ENCODE measurements at places on chromosomes 7 and 10.
A peak's percentile ranks its signal among the peaks of the same experiment; 100 is the strongest.

DNA sequence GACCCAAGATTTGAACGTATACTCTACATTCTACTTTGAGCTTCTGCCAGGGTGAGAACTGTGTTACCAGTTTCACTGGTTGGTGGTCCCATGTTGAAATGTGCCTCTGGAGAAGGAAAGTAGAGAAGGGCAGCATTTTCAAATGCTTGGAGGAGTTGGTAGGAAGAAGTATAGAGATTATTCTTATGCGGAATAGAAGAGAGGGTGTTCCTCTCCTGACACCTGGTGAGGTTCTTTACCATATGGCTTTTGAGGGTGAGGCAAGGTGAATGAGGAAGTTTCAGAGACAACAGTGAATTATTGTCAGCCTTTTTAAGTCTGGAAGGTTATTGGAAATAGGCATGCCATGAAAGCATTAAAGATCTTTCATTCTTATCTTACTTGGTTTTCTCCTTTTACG is 34.3 kb downstream of the R3HCC1L start:
- DNase-seq: no peak

DNA sequence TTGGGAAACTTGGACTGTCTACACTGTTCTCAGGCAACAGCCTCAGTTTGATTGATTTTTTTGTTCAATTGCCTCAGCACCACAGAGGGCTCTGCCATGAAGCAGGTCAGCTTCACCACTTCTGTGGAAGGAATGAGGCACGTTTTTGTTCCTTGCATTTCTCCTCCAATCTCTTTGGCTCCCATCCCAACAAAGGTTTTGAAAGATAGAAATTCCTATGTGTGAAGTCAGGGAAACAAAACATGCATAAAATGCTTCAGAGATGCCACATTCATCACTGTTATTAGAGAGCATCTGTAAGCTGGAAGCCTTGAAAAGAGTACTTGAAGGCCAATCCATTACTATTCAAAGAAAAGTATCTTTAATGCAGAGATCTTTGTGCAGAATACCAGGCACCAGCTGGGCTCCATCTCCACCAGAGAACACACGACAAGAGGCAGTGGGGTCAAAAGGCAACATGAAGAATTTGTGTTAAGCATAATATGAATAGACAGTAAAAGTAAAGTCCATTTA is 249.1 kb upstream of the LYZL1 start:
- DNase-seq: peak; percentile 71

- no peak for DNase-seq
Observed at GRCh38 chr10:42583828-42584227, 54.5 kb downstream of the ZNF33B start.

DNA sequence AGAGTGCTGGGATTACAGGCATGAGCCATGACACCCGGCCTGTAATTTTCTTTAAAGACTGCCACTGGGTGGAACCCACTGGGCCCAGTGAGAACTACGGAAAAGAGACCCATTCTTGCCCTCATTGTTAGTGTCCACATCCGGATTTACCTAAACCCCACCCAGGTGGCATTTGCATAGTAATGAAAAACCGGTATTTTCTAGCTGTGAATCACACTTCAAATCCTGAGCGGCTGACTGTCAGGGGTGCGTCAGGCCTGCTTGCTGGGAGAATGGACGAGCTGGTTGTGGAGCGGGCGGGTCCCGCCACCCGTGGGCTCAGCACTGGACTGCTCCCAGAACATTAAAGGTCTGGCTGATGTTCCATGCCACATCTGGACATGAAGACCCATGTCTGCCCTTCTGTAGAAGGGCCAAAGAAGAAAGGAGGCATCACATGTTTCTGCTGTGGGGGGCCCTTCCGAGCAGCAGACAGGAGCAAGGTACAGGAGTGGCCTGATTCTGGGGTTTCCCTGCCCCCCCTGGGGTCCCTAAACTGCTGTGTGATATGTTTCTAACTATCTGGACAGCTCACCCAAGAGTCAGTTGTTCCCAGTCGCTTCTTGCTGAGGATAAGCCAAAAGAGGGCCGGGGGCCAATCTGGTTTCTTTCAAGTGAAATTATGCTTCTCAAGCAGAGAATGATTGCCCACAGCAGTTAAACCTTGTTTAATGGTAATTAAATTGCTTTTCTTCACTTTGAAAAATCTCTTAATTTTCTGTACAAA is 46.4 kb downstream of the KIAA1217 start:
- DNase-seq: peak; percentile 31

DNA sequence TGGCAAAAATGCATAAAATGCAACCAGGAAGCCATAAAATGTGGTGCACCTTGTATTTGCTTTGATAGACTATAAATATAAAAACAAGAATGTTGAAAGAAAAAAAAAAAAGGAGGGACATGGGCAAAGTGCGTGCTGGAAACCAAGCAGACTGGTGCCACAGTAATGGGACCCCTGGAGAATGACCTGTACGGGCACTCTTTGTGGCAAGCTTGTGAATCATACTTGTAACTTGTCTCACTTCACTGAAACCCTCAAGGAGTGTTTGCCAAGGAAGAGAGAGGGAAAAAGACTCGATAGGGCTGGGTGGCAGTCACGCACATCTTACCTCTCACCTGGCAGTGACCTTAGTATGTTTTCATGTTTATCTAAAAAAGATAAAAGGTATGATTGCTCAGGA is 1183.6 kb downstream of the GATA3 start:
- no peak for DNase-seq

- peak; percentile 59 for DNase-seq
Observed at GRCh38 chr7:149285603-149286002, 23.6 kb downstream of the ZNF783 start.

DNA sequence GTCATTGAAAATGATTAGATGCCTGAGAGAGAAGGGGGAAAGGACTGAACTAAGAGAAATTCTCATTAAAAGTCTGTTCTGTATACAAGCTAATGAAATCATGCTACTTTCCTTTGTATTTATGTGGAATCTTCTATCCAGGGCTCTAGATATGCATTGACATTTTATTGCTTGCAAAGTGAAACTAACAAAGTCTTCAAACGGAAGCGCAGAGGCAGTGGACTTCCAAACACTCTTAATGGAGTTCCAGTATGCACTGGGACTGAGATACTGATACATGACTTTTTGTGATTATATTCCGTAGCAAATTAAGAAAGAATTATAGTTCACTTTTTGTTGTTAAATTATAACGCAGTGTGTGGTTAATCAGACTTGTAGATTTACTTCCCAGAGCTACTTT is 166.8 kb upstream of the TBX20 start:
- no peak for DNase-seq

DNA sequence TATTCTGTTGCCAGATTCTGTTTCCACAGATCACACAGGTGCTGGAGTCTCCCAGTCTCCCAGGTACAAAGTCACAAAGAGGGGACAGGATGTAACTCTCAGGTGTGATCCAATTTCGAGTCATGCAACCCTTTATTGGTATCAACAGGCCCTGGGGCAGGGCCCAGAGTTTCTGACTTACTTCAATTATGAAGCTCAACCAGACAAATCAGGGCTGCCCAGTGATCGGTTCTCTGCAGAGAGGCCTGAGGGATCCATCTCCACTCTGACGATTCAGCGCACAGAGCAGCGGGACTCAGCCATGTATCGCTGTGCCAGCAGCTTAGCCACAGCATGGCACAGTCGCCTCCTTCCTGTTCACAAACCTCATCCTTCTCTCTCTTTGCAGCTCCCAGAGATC is 237.5 kb upstream of the PRSS1 start:
- no peak for DNase-seq

Measured in AG20443 (cell line).